ENCODE measurements at places on chromosomes 1 and 21. TPM values are rescaled to one million over a fixed set of nuclear protein-coding genes. Genes with fewer than 3 reads are reported as not detected.

A3GALT2 gene
- not detected for total RNA-seq

C8A gene
- total RNA-seq, result not detected

ACKR1 gene
- total RNA-seq, result not detected

NECTIN4 gene
- 0.13 TPM for total RNA-seq

UBE2U gene
- not detected for total RNA-seq

ADCY10 gene
- total RNA-seq, result 0.26 TPM

LHX8 gene
- not detected for total RNA-seq

FALEC gene
- total RNA-seq, result not detected

SOX13 gene
- 1.8 TPM for total RNA-seq

SPATA46 gene
- total RNA-seq, result not detected

MAP1LC3C gene
- total RNA-seq, result 1.6 TPM

AMY1C gene
- total RNA-seq, result not detected

PRRX1 gene
- 439 TPM for total RNA-seq

KRTAP10-4 gene
- total RNA-seq, result not detected

FABP3 gene
- 32.3 TPM for total RNA-seq

NUP210L gene
- total RNA-seq, result 0.86 TPM

DHX9 gene
- total RNA-seq, result 141 TPM

KPRP gene
- not detected for total RNA-seq

ZFP69 gene
- 3.9 TPM for total RNA-seq

CD2 gene
- total RNA-seq, result not detected

SYT2 gene
- total RNA-seq, result under 0.01 TPM

BRDT gene
- not detected for total RNA-seq

RGS1 gene
- 0.43 TPM for total RNA-seq

RAP1A gene
- total RNA-seq, result 33.1 TPM

MAP3K21 gene
- 0.39 TPM for total RNA-seq

CSF1 gene
- total RNA-seq, result 129 TPM

TTC39A gene
- total RNA-seq, result 0.32 TPM

ANXA9 gene
- 0.39 TPM for total RNA-seq

BTG2 gene
- 37.2 TPM for total RNA-seq

LCE2A gene
- not detected for total RNA-seq

LINGO4 gene
- total RNA-seq, result not detected

UBIAD1 gene
- 9.1 TPM for total RNA-seq

SUSD4 gene
- 0.32 TPM for total RNA-seq
